NCI-H774 (cell line): ENCODE measurements at places on chromosomes 3 and 15.

DNA sequence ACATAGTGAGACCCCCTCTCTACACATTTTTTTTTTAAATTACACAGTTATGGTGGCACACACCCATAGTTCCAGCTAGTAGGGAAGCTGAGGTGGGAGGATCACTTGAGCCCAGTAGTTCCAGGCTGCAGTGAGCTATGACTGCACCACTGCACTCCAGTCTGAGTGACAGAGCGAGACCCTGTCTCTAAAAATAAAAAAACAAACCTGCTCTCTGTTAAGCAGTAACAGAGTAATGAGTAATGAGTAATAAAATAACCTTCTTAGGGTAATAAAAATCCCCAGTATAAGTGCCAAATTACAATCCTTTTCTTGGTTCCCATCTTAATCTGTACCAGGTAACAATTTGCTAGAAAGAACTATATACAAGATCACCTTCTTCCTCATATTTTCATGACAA lies 65.9 kb upstream of the PLXND1 start:
- DNase-seq = no peak

GRCh38 chr15:74343127-74343796 lies 24.2 kb downstream of the CYP11A1 start:
- DNase-seq = no peak

DNA sequence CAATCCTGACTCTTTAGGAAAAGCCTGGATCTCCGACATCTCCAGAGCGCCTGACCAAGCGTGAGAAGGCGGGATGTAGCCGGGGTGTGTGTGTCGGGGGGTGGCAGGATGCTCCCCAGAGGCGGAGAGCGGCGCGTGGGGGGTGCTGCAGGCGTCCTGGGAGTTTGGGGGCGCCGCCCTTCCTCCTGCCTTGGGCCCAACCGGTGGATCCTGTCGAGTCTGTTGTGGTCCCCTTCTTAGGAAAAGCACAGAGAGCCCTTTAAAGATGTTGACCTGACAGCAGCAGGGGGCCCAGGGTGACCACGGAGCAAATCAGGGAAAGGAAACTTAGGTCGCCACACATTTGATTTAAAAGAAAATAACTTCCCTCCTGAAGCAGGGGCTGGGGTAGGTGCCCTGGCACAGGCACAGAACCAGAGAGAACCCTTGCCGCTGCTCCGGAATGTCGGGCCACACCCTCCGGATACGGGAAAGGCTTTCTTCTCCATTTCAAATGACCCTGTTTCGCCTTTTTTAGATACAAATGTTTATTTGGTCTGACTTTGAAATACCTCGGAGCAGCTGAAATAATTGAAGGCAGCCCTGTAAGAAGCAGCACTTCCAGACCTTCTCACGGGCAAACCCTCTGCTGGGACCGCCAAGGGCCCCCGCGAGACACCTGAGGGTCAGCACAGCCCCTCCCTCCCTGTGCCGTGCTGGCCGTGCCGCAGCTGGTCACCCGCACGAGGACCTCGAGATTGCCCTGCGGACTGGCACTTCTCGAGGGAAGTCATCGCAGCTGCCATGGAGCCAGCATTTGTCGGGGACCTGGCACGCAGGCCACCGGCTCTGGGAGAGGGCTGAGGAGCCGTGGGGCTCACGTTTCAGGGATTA lies 102.9 kb upstream of the KLF13 start:
- DNase-seq = peak; percentile 28

GRCh38 chr3:18649666-18650363 lies 224.7 kb upstream of the SATB1 start:
- DNase-seq = no peak

DNA sequence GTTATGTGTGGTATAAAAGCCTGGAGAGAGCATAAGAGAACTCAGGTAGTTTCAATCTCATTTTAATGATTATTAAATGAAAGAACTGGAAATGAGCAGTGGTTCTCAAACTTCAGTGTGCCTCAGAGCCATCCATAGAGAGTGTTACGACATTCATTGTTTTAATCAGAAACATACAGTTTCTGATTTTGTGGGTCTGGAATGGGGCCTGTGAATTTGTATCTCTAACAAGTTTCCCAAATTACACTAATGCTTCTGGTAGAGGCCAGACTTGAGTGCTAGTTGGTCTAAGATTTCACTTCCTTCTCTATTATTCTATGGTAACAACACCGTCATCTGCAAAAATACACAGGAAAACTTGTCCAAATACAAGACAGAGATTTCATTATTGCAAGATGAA lies 292.0 kb upstream of the NECTIN3 start:
- DNase-seq = no peak

- DNase-seq = no peak
Measured at GRCh38 chr15:25839638-25840156, 23.4 kb downstream of the ATP10A start.

DNA sequence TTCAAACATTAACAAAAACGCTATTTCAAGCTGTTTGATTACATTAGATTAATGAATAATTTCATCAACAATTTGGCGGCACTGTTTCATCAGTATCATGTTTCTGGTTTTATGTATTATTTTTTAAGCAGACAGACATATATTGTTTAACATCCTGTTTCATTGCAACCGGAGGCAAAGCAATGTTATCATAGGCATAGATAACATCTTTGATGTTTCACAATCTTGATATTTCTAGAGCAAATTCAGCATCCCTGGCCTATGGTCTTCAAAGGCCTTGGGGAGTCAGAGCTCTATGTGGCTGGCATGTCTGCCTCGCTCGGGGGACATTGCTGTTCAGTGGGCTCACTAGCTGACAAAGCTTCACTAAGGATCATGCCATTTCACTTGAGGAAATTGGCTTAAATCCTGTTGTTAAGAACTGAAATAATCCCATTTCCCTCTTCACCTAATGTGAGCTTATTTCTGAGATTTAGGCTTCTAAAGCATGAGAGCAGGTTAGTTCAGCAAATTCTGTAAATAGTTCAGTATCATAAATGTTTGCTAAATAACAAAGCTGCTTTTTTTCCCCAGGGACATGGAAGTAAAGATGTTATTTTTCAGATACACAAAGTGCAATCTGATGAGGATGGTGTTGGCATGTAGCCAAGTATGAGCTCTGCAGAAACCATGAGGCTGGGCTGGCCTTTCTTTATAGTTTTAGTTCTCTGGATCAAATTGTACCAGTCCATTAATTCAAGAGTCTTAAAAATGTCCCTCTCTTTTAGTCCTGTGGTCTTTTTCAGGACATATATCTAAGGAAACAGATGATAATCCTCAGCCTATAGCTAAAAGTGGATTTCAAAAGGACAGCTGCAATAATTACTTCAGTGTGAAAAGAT lies 941.4 kb downstream of the PLOD2 start:
- no peak for DNase-seq

DNA sequence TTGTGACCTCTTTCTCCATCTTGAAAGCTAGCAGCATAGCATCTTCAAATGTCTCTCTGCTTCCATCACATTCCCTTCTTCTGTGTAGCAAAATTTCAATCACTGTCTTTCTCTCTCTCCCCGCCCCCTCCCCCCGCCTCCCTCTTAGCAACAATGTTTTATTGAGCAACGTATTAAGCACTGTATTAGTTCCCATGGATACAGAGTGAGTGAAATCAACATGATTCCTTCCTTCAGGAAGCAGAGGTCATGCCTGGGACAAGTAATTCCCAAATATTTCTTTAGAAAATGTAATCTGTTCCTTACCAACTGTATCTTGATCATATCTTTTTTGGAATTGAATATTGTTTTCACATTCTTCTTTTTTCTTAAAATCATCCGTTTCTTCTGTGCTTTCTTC lies 373.7 kb upstream of the NECTIN3 start:
- no peak for DNase-seq

GRCh38 chr15:34514251-34514670 lies 69.2 kb downstream of the GOLGA8B start:
- DNase-seq = no peak

- no peak for DNase-seq
Measured at GRCh38 chr3:153978006-153978405, 143.2 kb upstream of the ARHGEF26 start.

DNA sequence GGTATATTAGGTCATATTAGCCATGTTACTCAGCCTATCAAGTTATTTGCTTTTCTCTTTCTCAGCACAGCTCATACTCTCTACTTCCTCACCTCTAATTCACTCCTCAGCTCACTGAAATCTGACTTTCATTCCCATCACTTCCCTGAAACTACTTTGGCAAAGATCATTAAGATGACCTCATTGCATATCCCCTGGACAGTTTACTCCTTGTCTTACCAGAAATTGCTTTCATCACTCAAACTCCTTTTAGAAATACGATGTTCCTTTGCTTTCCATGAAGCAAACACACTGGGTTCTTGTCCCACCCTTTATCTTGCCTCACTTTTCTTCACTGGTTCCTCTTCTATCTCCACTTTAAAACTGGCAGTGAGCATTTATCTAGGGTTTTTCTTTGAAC lies 354.4 kb downstream of the TUSC7 start:
- no peak for DNase-seq

GRCh38 chr15:89363770-89364169 lies 29.1 kb upstream of the POLG start:
- no peak for DNase-seq

DNA sequence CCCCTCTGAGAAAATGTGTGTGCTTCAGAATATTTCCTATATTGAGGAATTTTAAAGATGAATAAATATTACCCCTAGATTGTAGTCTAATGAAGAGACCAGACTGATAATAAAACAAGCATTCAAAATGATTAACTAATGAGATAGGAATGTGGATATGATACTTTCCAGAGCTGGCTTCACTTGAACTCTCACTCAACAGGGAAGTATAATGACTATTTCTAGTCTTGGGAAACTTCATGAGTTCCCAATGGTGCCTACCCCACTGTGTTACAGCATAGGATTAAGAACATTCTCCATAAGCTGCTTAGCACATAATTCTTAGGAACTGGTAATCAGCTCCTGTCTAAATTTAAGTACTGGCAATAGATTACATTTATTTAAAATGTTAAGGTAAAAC lies 261.5 kb upstream of the ZNF385D start:
- no peak for DNase-seq

DNA sequence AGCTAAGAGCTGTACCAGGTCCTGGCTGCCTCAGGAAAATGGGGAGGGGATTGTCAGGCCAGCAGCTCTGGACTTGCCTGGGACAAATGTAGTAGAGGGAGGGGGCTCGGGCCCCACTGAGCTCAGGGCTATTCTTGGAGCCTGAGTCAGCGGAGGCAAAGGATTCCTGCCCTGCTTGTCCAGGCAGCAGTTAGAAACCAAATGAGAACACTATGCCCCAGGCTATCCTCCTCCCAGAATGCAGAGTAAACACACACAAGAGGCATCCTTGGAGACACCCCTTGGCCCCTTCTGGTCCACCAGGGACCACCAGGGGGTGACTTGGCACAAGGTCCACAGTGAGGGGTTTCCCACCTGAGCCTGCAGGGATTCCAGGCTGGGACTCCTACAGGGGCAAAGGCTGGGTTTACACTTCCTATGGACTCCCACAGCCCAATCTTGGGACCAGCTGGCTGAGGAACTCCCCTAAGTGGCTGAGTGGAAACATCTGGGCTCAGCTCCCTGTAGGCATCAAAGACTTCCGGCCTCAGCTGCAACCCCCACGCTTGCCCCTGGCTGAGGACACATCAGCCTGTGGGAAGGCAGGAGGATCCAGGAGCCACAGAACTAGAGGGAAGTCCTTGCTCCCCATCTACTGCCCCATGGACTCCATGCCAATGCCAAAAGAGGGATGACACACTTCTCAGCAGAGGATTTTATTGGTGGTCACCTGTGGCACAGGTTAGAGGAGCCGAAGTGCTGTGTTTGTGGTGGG lies 3.4 kb upstream of the COL7A1 start:
- no peak for DNase-seq

DNA sequence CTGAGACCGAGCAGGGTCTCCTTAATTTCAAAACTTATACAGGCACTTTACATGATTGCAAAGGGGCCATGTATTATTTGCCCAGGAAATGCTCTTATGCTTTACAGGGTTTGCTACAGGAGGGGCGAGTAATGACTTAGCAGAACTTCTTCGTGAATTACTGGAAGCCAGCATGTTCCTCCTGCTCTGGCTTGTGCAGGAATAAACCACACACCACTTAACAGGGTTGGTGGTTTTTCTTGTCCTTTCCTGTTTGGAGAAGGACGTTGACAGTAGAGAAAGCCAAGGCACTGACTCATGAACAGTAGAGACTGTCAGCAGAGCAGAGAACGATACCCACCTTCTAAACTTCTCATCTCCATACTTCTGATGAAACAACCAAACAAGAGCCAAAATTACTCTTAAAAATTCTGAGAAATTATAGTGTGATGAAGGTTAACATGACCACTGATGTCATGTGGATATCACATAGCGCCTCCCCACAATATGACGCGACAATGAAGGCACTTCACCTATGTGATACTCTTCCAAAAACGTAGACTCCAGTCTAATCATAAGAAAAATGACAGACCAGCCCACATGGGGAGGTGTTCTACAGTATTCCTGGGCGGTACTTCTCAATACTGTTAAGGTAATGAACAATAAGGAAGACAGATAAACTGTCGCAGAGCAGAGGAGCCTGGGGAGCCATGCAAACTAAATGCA lies 24.7 kb upstream of the MCTP2 start:
- no peak for DNase-seq

GRCh38 chr15:74134387-74135027 lies 4.1 kb downstream of the ISLR2 start:
- DNase-seq = no peak

DNA sequence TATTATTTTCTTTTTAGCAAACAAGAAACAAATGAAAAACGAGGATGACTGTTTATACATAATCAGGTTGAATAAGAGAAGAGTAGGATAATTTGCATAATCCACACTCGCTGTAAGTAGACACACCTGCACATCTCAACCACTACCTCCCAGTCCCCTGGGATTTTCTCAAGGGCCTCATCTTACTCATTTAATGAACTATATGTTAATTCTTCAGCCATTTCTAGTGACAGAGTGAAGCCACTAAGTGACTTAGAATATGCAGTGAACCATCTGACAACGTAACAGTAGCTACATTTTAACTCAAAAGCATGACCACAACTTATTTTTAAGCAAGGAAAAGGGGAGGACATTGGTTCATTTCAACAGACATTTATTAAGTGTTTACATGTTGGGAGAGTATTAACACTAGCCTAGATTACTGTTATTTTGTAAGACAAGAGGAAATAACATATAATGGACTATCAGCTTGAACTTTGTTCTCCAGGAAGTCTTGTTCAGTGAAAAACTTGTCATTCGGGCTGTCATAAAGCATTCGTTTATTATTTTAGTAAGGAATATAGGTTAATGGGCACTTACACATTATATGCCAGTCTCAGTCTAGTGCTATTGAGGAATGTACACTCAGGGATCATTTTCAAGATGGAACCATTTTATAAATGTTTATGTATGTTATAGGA lies 173.0 kb upstream of the ROBO2 start:
- no peak for DNase-seq

DNA sequence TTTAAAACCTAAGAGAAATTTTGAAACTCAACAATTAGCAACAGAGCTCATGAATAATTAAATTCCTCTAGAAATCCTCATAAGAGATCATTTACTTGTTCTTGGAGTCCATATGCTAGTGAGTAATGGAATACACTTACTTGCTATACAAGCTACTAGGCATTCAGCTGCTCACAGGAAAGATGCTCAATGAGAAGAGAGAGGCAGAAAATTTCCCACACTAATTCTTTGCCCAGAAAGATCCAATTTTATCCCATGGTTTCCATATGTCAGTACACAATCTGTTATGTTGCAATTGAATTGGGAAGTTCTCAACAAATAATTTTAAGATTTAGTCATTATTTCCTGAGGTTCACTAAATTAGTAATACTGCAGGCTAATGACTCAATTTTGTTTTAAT lies 310.4 kb downstream of the RYR3 start:
- no peak for DNase-seq
